ENCODE measurements at places on chromosomes 12 and 14.
A peak's percentile ranks its signal among the peaks of the same experiment; 100 is the strongest.

DNA sequence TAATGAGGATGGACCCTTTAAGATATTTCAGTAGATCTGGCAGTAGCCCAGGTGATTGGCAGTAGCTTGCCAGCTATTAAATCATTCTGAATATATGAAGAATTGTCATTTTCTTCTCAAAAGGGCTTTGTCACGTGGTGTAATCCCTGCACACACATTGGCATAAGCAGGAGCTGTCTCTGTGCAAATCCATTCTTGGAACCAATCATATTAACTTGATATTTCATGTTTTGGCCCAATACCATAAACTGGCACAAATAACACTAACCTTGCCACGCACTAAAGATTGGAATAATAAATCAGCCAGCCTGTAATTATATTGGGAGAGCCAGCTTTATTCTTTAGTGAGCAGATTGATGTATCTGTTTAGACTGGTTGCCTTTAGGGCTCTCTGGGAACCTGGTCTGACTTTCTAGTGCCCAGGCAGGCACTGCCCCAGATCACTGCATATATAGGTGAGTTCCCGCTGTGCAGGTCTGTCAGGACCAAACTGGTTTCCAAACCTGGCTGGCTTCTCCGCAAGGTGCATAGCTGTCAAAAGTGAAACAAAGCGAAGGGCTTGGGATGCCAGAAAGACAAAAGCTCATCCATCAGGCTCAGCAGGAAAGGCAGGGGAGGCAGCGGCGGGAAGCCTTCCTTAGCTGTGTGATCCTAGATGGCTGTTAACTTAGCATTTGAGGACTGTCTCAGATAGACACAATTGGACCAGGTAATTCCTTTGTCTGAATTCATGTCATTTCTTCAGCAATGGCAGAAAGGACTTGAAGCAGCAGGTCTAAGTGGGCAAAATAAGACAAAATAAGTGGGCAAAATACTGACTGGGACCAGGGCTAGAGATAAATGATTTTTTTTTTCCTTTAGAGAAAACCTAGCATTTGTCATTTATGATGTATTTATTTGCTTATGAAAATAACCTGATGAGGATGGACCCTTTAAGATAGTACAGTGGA is 128.8 kb upstream of the DYRK2 start:
- DNase-seq: no peak

DNA sequence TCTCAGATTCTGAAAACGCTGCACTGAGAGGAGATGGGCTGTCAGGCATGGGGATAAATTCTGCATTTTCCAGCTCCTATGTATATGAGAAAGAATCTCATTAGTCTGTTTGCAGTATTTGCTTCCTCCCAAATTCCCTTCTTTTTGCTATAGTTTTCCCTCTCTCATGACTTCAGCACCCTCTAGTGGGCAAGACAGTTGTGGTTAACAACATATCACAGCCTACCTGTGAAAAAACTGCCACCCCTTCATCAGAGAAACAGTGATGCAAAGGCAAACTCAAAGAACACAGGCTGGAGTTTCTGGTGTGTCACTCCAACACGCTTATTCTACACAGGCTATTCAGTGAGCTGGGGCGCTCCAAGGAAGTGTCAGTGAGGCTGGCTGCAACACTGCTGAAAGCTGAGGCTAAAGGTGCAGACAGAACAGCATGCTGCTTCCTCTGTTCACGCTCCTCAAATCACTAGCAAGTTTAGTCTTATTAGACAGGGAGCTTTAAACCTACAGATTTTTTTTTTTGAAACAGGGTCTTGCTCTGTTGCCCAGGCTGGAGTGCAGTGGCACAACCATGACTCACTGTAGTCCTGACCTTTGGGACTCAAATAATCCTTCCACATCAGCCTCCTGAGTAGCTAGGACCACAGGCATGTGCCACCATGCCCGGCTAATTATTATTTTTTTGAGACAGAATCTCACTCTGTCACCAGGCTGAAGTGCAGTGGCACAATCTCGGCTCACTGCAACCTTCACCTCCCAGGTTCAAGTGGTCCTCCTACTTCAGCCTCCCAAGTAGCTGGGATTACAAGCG is 19.3 kb downstream of the ZC2HC1C start:
- peak; percentile 75 for DNase-seq

- DNase-seq: no peak
Observed at GRCh38 chr14:45222485-45223262, 30.3 kb downstream of the MIS18BP1 start.

DNA sequence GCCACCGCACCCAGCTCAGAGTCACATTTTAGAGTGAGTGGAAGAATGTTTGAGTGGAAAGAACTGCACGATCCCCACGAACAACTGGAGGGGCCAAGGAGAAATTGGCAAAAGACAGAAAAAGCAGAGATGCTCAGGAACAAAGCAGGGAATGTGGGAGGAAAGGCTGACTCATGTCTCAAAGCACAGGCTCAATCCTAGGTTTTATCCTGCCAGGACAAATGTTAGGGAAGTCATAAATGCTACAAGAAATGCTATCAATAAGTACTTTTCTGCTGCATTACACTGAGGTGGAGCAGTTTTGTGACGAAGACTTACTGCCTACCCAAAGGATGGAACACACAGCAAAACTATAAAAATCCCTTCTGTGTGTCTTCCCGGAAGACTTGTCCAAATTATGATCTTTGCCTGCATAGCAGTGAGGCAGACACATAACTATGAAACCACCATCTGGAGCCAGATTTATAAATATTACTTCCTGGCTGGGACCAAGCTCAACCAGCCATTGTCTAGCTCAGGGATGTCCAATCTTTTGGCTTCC is 26.7 kb downstream of the NIN start:
- DNase-seq: no peak

GRCh38 chr14:105842105-105842504 is 315.7 kb downstream of the TMEM121 start:
- no peak for DNase-seq

DNA sequence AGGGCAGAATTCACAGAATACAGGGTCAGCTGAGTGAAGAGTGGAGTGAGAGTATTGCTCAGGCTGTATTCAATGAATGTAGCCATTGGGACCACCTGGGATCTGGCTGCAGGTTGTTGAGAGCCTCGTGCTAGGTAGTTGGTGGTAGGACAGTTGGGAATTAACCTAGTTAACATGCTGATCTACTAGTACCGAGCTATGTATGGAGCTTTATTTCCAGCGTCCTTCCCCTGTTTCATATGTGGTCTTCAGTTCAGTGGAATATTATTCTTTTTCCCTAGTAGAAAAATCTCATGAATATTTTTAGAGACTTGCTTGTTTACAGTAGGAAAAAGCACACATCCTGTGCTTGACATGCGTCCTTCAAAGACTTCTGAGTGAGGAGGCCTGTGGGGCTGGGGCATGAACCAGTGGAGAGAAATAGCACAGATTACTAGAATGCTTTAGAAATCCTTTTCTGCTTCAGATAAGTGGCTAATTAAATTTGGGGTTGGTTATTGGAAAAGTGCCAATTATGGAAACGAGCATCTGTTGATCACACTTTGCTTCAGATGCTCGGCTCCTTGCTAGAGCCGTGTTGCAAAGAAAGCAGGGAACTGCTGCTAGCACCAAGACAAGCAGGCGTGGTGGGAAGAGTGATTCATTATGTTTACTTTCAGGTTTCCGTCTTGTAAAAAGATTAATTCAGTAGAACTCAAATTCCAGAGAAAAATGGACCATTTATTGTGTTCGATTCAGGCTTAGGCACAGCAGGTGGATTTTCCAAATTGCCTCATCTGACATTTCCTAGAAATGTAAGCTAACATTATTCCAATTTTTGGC is 53.6 kb downstream of the ARF6 start:
- DNase-seq: no peak

GRCh38 chr12:58412461-58413060 is 471.2 kb downstream of the ATP23 start:
- no peak for DNase-seq

DNA sequence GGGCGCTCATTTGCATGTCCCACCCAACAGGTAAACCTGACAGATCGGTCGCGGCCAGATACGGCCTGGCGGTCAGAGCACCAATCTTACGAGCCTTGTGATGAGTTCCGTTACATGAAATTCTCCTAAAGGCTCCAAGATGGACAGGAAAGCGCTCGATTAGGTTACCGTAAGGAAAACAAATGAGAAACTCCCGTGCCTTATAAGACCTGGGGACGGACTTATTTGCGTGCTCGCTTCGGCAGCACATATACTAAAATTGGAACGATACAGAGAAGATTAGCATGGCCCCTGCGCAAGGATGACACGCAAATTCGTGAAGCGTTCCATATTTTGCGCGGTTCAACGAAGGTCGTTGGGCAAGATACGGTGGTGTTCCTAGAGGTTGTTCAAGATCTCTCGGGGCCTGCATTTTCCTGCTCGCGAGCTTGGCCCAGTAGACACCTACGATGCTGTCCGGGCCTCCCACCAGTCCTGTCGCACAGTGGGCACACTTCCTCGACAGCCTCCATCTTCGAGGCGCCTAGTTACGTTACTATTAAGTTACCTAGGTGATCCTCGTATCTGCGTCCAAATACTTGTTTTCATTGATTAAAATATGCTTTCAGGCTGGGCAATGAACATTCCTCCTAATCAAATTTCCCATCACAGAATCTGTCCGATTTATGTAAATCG is at the start of gene RNU6-7:
RNU6-7 (plus strand) TSS at position 230 of the 675 bp plus-strand sequence.
- DNase-seq: peak; percentile 78

DNA sequence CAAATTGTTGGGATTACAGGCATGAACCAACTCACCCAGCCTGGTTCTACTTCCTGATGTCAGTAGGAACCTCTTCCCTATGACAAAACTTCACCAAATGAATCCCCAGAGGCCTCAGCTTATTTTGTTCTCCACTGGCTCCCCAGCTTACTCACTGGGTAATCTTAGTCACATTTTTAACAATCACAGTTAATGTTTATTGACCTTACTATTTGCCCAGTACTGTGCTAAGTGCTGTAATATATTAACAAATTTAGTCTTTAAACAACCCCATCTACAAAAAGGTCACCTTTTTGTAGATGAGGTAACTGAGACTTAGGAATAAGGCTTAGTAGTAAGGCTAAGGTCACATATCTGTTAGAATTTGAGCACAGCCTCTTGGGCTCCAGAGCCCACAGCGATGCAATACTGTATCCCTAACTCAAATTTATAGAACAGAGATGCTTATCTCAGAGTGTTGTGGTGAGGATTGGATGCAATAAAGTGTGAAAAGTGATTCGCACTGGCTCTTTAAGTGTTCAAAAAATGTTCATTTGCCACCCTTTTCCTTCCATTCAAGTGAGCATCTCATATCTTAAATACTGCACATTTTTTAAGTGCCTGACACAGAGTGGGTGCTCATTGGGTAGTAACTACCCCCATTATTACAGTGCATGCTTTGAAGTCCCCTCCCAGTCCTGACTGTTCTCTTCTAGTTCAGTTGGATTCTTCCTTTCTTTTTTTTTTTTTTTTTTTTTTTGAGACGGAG is 146.4 kb upstream of the ARHGAP5 start:
- no peak for DNase-seq

GRCh38 chr12:20792971-20793370 is 17.5 kb upstream of the SLCO1B3 start:
- DNase-seq: no peak

GRCh38 chr14:94697773-94698556 is 71.9 kb downstream of the GSC start:
- DNase-seq: no peak

- peak; percentile 21 for DNase-seq
Observed at GRCh38 chr12:67647181-67647798, 1.3 kb upstream of the DYRK2 start.

DNA sequence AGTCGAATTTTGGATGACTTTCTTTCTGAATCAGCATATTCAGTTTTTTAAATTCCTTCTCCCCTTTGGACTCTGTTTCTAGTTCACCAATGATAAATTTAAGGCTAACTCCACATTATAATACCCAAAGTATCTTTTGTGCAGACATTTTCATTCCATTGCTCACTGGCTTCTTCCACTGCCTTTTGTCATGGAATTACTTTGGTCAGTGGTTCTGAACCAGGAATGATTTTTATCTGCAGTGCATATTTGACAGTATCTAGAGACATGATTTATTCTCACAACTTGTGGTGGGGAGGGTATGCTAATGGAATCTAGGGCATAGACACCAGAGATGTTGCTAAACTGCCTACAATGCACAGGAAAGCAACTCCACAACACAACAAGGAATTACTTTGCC is 234.4 kb upstream of the PRKD1 start:
- DNase-seq: no peak

- DNase-seq: no peak
Observed at GRCh38 chr14:24879661-24880386, 170.1 kb downstream of the STXBP6 start.

DNA sequence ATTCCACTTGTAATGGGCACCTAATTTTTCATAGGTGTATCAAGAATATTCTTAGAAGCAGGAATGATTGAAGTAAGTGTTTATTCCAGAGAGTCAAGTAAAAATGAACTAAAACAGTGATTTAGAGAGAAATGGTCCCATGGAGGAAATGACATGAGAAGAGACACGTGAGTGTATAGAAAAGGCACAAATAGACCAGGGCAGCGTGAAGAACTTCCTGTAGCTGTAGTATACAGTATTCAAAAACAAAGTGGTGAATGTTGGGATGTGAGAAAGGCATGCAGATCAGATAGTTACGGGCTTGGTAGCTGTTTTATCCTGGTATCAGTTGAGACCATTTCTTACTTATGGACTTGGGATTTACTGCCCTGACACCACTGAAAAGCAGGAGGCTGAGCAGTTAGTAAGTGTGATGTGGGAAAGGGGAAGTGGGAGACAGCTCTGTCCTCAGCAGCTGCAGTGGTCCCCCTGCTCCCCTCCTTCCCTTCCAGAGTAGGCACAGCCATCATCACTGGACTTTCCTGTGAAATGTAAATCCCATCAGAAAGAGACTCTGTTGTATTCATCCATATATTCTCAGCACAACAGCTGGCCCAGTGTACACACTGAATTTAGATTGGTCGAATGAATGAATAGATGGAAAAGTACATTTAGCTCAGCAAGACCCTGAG is 16.8 kb upstream of the TESPA1 start:
- DNase-seq: no peak

GRCh38 chr12:5691943-5692342 is 253.1 kb downstream of the ANO2 start:
- no peak for DNase-seq

GRCh38 chr12:79183003-79183402 is 318.4 kb downstream of the SYT1 start:
- DNase-seq: no peak
